ENCODE measurements at places on chromosomes 7 and 10. TPM values are rescaled to one million over a fixed set of nuclear protein-coding genes. Genes with fewer than 3 reads are reported as not detected.

The CACNB2 gene
- 6.5 TPM for total RNA-seq

The SLC18A3 gene
- total RNA-seq, result 0.20 TPM

The SPDYE6 gene
- not detected for total RNA-seq

The TFR2 gene
- 0.62 TPM for total RNA-seq

The DLX5 gene
- total RNA-seq, result 3.8 TPM

The LEP gene
- total RNA-seq, result not detected

The AMPH gene
- 1.9 TPM for total RNA-seq

The CALCR gene
- total RNA-seq, result not detected

The TDRD1 gene
- not detected for total RNA-seq

The APBB1IP gene
- 0.24 TPM for total RNA-seq

The DKK1 gene
- total RNA-seq, result 2.5 TPM

The ACSM6 gene
- total RNA-seq, result not detected

The DENND2A gene
- total RNA-seq, result 39.8 TPM

The THSD7A gene
- total RNA-seq, result 4.7 TPM

The PLCE1 gene
- total RNA-seq, result 14.1 TPM

The TSPAN15 gene
- total RNA-seq, result 14.7 TPM

The ADAMTS14 gene
- not detected for total RNA-seq

The ACSL5 gene
- total RNA-seq, result 0.33 TPM

The HYAL4 gene
- total RNA-seq, result not detected

The BAMBI gene
- 35.4 TPM for total RNA-seq

The ZNF22 gene
- 46.0 TPM for total RNA-seq

The FBXL13 gene
- 9.2 TPM for total RNA-seq

The TMEM178B gene
- 2.3 TPM for total RNA-seq

The MUC3A gene
- 2.0 TPM for total RNA-seq

The NOS3 gene
- total RNA-seq, result 1.1 TPM

The RASA4B gene
- total RNA-seq, result 10.8 TPM

The PIP gene
- not detected for total RNA-seq
